ENCODE measurements at places on chromosomes 5 and 9.

DNA sequence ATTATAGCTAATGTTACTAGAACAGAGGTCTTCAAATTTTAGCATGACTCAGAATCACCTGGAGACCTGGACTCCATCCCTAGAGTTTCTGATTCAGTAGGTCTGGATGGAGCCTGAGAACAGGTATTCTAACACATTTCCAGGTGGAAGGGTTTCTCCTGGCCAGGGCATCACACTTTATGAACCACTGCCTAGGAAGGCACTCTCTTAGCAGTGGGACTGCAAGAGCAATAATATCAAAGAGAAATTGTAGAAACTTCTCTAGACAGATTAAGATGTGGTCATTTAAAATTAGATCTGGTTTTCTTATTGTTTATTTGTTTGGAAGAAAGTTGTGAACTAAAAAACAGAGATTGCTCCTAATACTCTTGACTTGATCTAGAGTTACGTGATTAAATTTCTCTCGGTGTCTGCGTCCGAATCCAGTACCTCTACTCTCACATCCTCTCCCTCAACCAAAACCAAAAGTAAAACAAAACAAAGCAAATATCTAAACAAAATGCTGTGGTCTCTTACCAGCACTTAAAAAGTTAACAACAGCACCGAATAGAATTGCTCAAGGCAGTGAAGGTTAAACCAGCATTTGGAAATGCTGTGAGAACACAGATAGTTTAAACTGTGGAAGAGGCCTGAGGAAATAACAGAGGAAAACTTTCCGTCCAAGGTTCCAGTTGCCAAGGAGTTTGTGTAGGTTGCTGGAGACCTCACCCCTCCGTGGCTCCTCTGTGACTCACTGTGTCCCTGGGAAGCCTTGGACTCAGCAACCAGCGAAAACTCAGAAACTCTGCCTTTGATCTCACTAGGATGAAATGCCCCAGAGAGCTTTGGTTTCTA lies 193.4 kb downstream of the ARRDC3 start:
- peak; percentile 87 for DNase-seq

DNA sequence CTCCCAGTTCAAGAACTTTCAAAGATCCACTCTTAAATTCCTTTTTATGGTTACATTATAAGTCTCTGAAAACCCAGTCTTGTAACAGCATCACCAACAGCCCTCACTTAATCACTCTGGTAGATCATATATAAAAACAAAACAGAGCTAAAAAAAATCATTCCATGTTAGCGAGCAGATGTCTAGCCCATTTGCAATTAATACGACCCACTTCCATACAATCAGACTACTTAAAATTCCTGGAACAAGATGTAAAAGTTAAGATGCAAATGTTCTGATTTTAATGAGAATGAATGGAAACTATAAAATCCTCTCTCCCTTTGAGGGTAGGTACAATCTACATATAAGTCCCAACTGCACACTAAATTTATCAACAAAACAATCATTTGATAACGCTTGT lies 167.0 kb downstream of the MED27 start:
- no peak for DNase-seq

DNA sequence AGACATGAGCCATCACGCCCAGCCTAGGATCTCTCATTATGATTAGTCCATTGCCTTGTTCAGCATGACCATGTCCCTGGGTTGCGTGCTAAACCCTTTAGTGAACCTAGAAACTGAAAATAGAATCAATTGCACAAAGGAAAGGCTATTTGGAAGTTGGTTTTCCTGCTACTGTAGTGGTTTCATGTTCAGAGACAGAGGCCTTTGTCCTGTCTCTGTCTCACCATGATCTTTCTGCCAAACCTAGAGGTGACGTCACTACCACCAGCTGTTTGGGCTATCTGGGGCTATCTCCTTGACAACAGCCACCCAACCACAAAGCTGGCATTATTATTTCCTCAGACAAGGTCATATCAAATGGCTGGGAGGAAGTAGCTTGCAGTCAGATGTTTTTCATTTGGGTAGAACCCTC lies 4.0 kb upstream of the CDK5RAP2 start:
- DNase-seq = peak; percentile 84

GRCh38 chr5:57317341-57317740 lies 143.5 kb downstream of the GPBP1 start:
- no peak for DNase-seq

- no peak for DNase-seq
Measured at GRCh38 chr9:119215651-119216050, 153.6 kb downstream of the BRINP1 start.

- peak; percentile 11 for DNase-seq
Measured at GRCh38 chr9:122453677-122454135, 24.0 kb downstream of the OR1J1 start.

DNA sequence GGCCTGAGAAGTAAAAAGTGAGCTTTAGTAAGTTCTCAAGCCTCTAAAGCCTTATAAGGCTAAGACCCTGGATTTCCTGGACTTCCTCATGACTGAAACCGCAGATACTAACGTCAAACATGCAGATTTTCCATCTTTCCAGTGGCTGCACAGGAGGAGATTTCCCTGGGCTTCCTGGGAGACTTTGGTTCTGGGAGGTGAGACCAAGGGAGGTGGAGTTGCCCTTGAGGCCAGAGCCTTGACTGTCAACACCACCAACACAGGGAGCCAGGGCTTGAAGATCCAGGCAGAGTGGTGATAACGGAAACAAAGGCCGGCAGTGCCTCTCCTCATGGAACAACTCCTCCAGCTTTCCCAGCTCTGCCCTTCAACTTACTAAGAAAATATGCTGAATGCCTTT lies 144.7 kb upstream of the LRRTM2 start:
- peak; percentile 9 for DNase-seq

GRCh38 chr9:104177003-104177611 lies 83.0 kb downstream of the SMC2 start:
- peak; percentile 66 for DNase-seq

- peak; percentile 87 for DNase-seq
Measured at GRCh38 chr5:125043781-125044391, 297.4 kb upstream of the ZNF608 start.

- DNase-seq = peak; percentile 62
Measured at GRCh38 chr5:61030163-61030482, 85.1 kb downstream of the NDUFAF2 start.

DNA sequence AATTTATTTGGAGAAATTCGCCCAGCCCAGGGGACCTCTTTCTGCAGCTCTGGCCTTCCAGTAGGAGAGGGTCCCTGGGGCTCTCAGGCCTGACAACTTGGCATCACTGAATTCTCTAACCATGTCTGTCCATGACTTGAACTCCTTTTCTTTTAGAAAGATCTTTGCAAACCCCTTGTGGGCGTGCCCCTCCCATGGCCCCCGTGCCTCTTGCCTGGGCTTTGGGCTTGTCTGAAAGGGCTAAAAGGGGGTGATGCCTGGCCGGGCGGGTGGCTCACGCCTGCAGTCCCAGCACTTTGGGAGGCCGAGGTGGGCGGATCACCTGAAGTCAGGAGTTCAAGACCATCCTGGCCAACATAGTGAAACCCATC lies 3.2 kb upstream of the SQSTM1 start:
- DNase-seq = no peak

- no peak for DNase-seq
Measured at GRCh38 chr5:137095597-137095996, 403.5 kb downstream of the SPOCK1 start.

- no peak for DNase-seq
Measured at GRCh38 chr9:133844398-133844784, 106.2 kb upstream of the SARDH start.

GRCh38 chr5:180495292-180495691 lies 1.1 kb downstream of the CNOT6 start:
- no peak for DNase-seq

DNA sequence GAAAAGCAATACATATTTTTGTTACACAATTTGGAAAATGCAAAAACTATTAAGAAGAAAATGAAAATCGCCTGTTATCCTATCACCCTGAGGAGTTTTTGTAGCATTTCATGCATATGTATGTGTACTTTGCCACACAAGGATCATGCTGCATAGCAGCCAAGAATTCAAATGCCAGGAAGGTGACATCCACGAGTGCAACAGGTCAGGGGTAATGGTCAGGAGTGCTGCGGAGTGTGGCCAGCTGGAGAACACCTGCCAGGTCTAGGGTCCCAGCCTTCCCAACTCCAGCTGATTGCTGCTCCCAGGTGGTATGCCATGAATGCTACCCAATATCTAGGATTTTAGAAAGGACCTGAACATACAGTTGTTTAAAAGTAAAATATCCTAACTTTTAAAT lies 617.1 kb downstream of the PRELID2 start:
- DNase-seq = no peak

- DNase-seq = no peak
Measured at GRCh38 chr5:136166909-136167308, 26.1 kb downstream of the SMIM32 start.

DNA sequence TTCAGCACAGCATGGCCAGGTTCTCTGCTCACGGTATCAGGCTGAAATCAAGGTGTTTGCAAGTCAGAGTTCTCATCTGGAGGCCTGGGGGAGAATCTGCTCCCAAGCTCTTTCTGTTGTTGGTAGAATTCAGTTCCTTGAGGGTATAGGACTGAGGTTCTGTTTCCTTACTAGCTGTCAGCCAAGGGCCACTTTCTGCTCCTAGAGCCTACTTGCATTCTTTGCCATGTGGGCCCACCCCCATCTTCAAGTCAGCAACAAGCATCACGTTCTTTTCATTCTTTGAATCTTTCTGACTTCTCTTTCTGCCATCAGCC lies 7.4 kb upstream of the CDC42SE2 start:
- no peak for DNase-seq

DNA sequence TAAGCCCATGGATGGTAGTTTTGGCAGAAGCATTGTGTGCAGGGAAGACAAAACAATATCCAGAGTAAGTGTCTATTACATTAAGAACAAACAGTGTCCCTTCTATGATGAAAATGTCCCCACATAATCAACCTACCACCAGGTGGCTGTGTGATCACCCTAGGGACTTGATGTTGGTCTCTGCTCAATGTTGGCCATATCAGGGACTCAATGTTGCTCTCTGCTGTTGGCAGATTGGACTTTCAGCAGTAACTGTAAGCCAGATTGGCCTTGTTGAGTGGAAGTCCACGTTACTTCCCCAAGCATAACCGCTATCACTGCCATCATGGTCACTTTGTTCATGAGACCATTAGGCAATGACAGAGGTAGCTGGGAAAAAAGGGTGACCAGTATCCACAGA lies 52.8 kb upstream of the PRSS3 start:
- no peak for DNase-seq

DNA sequence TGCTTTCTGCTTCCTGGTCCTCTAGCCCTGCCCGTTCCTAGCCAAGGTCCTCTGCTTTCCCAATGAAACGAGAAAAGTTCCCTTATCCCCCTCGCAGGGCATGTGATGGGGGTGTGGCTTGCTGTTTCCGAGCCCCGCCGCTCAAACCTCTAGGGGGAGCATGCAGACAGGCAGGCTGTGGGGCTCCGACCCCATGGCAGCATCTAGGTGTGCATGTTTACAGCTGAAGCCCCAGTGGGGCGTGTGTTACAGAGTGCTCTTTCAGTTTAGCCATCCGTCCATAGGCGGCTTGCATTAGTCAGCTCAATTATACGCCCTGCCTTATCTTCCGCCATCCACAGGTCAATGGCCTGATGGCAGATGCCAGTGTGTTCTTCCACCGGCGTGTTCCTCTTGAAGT lies 48.3 kb upstream of the SPATA31E1 start:
- no peak for DNase-seq

- no peak for DNase-seq
Measured at GRCh38 chr5:168153263-168153875, 138.1 kb upstream of the WWC1 start.

GRCh38 chr9:108094676-108094993 lies 605.1 kb upstream of the KLF4 start:
- peak; percentile 57 for DNase-seq

- DNase-seq = no peak
Measured at GRCh38 chr9:7103771-7104170, 346.0 kb downstream of the KDM4C start.

DNA sequence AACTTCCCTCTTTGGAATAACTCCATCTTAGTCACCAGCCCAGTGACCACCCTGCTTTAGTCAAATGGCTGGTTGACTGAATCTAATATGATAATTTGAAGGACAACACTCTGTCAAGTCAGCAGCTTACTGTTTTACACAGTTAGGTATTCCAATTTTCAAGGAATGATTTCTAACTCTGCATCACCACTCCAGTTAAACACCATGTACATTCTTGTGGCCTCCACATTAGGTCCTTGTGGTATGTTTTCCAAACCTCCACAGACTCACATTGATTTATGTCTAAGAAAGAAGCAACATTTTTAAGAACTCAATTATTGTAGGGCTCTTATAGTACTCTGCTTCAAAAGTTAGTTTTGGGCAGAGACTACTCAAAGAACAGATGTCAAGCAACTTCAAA lies 110.7 kb downstream of the TLE1 start:
- peak; percentile 37 for DNase-seq

Measured in fibroblast of the aortic adventitia (primary cell).